Mesothelial cell of epicardium (in vitro differentiated cells): ENCODE measurements at places on chromosomes 16 and 17. TPM values are rescaled to one million over a fixed set of nuclear protein-coding genes. Genes with fewer than 3 reads are reported as not detected.

- DNase-seq: no peak
Measured at GRCh38 chr17:74196541-74197317, 6.7 kb upstream of the RPL38 start.

DNA sequence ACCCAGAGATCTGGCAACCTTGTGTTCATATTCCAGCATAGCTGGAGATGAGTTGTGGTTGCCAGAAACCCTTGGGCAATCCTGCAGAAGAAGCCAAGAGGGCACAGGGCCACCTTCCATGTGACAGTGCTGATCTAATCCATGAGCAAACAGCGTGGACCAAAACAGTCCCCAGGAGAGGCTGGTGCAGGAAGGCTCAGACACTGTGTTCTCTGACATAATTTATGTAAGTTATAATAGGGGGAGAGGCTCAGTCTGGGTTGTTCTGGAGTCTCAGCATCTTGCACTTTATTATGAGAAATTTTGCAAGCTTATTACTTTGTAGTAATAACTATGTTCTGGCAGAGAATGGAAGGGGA, 273.9 kb downstream of the HAPSTR1 start:
- no peak for DNase-seq

The KRT9 gene
- total RNA-seq: not detected in 3 replicates

- no peak for DNase-seq
Measured at GRCh38 chr17:17848311-17849082, 11.7 kb upstream of the SREBF1 start.

The KCNH6 gene
- total RNA-seq: 0.16 TPM in 1 of 3 replicates, not detected in the others

GRCh38 chr17:57357392-57357784, 101.1 kb downstream of the MSI2 start:
- DNase-seq: no peak

GRCh38 chr16:75218256-75219076, at the start of gene CTRB1:
Gene CTRB1 (plus strand): TSS chr16:75218988. CDS start chr16:75219008, 20 bp downstream.
- no peak for DNase-seq

DNA sequence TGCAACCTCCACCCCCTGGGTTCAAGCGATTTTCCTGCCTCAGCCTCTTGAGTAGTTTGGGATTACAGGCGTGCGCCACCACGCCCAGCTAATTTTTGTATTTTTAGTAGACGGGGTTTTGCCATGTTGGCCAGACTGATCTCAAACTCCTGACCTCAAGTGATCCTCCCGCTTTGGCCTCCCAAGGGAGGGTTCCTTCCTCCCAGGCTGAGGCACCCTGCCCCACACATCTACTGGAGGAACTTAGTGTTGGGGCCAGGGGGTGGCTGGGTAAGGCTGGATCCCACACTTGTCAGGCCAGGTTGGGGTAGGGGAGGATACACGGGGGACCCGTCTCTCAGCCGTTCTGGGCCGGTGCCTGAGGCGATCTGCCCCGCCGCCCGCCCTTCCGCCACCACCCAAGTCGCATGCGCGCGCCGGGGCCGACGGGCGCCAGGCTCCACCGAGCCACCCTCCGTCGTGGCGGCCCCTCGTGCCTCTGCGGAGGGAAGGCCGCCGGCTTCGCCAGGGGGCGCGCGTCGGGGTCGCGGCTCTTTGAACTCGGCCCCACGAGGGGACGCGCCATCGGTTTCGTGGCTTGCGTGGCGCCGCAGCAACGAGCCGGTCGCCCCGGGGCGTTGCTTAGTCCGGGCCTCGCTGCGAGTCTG, 15.9 kb downstream of the GRB7 start:
- no peak for DNase-seq

The KRT39 gene
- not detected in 3 replicates for total RNA-seq

- no peak for DNase-seq
Measured at GRCh38 chr17:67411397-67411796, 34.3 kb downstream of the PITPNC1 start.

DNA sequence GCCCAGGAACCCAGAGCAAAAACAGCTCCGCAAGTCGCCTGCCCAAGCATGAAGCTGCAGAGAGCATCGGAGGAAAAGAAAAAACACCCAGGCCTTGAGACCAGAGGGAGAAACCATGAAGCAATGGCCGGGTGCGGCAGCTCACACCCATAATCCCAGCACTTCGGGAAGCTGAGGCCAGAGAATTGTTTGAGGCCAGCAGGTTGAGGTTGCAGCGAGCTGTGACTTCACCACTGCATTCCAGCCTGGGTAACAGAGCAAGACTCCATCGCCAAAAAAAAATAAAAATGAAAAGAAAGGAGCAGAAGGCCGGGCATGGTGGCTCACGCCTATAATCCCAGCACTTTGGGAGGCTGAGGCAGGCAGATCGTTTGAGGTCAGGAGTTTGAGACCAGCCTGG, 40.3 kb downstream of the C16orf95 start:
- DNase-seq: no peak

DNA sequence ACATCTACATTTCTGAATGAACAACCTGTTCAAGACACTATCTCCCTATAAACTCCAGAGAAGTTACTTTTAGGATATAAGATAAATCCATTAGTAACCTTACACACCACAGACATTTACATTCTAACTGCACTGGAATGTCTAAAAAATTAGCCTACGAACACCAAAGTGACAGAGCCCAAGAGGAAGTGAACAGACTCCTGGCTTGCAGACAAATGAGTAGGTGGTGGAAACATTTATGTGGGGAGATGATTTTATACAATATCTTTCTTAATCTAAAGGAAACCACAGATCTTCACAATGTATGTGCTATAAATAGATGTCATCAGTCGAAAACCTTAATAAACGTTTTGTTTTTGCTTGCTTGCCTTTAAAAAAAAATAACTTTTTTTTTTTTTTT, 18.8 kb downstream of the ZNF652 start:
- DNase-seq: no peak

- DNase-seq: no peak
Measured at GRCh38 chr16:2042986-2043666, 4.5 kb downstream of the NTHL1 start.

The SEZ6L2 gene
- 28.8 to 30.4 TPM (median 29.1 TPM) in 3 replicates for total RNA-seq

DNA sequence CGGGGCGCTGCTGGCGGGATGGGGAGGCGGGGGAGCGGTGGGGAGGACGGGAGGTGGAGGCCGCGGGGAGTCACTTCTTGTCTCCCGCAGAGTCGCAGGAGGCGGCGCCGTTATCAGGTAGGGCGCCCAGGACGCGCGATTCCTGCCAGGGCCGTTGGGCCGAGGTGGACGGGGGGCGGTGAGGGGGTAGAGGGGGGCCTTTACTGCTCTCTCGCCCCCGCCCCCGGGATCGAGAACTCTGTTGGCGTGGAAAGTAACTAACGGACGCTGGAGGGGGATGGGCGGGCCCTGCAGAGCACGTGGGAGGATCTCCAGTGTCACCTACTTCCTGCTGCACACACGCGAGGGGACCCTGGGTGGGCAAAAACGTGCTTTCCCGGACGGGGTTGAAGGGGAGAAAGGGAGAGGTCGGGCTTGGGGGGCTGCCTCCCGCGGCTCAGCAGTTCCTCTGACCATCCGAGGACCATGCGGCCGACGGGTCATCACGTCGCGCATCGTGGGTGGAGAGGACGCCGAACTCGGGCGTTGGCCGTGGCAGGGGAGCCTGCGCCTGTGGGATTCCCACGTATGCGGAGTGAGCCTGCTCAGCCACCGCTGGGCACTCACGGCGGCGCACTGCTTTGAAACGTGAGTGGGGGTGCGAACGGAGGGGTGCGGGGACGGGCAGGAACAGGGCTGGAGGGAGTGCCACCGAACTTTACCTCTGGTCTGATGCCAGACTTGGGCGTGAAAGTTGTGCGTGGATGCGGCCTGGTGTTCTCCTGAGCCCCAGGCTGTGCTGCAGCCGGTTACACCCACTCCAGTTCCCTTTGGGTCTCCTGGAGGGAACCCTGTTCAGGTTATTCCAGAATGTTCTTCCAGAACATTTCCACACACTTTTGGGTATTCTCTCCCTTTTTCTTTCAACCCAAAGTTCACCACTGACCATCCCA, 569 bp downstream of the PRSS21 start:
- no peak for DNase-seq

DNA sequence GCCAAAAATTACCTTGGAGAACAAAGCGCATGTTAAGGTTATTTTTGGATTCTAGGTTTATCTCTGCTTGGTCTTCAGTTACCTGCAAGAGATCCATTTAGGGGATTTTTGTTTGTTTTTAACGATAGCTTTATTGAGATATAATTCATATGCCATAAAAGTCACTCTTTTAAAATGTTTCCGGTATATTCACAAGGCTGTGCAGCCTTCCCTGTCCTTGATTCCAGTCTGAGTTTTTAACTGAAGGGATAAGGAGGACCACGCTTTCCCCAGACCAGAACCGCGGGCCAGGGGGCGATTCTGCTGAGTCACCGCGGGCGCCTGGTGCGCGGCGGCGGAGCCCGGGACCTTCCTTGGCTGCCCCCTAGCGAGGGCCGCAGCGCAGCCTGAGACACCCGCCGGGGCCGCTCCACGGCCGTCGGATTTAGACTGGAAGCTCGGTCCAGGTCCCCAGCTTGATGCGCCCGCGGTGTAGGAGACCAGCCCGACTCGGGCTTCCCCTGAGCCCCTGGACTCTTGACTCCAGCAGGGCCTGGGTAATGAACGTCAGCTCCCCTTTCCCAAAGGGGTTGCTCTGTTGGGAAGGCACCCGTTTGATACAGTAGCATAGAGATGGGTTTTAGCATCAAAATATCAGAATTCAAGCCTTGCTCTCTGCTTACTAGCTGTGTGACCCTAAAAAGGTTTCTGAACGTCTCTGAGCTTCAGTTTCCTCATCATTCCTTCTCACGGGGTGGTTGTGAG, 50.0 kb upstream of the STH start:
- peak; percentile 79 for DNase-seq

GRCh38 chr17:8249621-8250500, 772 bp downstream of the PFAS start:
- DNase-seq: no peak

DNA sequence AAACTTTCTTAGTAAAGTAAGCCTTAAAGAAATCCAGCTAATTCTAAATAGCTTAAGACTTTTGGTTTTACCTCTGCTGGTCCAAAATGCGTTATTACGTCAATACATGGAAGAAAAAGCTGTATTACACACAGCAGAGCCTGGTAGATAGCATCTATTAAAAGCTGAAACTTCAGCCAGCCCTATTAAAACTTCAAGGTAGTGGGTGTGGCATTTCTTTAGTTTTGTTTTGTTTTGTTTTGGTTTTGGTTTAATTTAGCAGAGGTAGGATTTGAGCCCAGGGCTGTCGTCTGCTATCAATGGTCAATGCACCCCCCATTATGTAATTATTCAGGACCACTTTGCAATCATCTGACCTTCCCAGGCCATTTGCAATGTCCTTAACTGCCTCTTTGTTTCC, 318.4 kb upstream of the MAF start:
- no peak for DNase-seq

- DNase-seq: no peak
Measured at GRCh38 chr17:31152271-31152670, 57.5 kb downstream of the NF1 start.

DNA sequence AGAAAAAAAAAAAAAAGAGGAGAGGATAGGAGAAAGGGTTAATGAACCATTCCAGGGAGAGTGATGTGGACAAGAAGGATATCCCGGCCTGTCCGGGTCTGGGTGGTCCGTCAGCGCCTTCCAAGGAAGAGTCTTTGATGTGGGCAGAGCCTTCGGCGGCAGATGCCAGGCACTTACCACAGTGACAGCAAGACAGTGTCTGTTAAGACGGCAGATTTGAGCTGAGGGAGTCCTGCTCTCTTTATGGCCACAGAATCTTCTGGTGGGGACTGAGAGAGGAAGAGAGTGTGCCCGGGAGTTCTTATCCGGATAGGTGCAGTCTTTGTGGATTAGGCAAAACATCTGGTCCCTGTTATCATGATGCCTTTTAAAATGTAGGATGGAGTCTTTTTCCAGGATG, 95.2 kb downstream of the ZDHHC7 start:
- DNase-seq: no peak

GRCh38 chr17:72496461-72496860, 375.6 kb downstream of the SOX9 start:
- no peak for DNase-seq

DNA sequence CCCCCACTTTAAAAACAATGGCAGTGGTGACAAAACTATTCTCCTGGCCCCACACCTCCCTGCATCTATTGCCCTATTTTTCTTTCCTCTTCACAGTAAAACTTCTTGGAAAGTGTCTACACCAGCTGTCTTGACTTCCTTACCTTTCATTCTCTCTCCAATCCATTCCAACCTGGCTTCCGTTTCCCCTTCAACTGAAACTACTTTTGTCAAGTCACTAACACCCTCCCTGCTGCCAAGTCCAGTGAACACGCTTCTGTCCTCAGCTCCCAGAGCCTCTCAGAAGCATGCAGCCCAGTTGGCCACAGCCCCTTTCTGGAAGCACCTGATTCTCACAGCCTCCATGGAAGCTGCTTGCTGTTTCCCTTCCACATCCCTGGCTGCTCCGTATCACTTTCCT, 4.0 kb upstream of the SCN4A start:
- no peak for DNase-seq

The SDK2 gene
- total RNA-seq: 29.7 to 33.2 TPM (median 31.8 TPM) in 3 replicates

DNA sequence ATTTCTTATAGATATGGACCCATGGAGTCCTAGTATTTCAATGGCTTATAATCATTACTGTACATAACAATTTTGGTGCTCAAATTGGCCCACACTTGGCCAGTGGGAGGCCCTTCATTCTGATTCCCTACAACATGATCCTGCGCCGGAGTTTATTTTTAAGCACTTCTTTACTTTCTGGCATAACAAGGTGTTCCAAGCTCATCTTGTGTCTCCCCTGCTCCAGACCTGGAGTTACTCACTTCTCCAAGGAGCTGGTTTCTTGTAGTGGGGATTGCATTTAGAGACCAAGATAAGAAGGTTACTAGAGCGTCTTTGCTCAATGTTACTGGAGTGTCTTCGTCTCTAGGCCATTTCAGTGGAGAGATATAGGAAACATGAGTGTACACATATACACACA, 87.9 kb downstream of the MSI2 start:
- no peak for DNase-seq

DNA sequence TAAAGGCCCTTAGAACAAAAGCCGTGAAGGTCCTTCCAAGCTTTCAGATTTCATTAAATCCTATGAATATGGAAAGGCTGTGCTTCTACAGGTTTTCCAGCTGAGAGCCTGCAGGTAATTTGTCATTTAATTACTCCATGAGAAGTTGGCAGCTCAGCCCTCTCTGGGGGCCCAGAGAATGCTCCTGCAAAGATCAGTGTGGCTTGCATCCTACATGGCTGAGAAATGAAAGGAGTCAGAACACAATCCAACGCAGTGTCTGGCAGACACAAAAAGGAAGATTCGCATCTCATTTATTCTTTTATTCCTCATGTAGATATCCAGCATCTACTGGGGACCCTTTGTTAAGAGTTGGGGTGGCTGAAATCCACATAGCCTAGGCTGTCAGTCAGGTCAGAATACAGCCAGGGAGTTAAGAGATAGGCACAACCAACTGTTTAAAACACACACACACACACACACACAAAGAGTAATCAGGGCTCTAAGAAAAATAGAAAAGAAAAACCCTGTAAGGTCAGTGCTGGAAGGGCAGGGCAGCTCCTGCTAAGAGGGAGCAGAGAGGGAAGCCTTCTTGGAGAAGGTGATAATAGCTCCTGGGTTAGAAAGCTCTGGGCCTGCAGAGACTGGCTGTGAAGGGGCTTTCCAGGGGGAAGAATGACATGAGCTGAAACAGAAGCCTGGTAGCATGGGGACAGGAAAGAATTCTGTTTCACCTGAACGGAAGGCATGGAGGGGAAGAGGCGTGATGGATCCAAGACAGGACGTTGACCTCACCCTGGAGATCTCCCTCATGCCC, 46.9 kb upstream of the WSCD1 start:
- no peak for DNase-seq
